Gastroesophageal sphincter (tissue), 4 donors: ENCODE measurements at places on chromosomes 7 and 10. TPM values are rescaled to one million over a fixed set of nuclear protein-coding genes. Genes with fewer than 3 reads are reported as not detected.

Gene SLC39A12
- not detected for total RNA-seq

Gene CDHR3
- total RNA-seq: 29.5 TPM

GRCh38 chr10:48476279-48476982, 128.4 kb downstream of the ARHGAP22 start:
- no peak for ATAC-seq

- ATAC-seq: peak; percentile 58
Observed at GRCh38 chr10:90288391-90288933, 569.4 kb downstream of the HTR7 start.

DNA sequence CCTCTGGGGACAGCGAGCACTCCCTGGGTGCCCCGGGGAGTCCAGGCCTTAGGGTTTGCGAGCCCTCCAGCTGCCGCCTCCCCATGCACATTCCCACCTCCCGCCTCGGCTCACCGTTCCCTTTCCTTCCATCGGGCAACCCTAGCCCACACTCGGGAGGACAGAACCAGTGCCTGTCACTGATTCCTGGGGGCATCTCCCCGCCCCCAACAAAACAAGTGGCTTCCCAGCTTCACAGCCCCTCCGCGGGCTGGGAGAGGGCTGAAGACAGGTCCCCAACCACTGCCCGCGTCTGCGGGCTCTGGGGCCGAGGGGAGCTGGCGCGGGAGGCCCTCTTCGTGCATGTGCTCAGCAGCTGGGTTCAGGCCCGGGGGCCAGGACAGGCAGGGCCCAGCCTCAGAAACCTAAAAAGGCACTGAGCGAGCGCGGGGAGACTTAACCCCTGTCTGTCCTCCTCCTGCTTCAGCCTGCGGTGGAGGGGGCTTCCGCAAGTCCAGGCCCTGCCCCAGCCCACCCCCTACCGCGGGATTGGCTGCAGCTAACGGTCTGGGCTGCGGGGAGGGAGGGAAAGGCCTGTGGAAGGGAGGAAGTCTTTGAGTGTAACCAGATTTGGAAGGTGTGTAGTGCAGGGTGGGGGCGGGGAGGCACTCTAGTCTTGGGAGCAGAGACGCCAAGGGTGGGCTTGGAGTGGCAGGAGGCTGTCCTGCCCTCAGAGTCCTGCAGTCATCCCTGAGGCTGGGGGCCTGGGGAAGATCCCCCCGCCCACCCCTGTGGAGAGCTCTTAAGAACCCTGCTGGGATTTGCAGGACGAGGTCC, 1.2 kb downstream of the FLNC start:
- peak; percentile 22 for ATAC-seq

DNA sequence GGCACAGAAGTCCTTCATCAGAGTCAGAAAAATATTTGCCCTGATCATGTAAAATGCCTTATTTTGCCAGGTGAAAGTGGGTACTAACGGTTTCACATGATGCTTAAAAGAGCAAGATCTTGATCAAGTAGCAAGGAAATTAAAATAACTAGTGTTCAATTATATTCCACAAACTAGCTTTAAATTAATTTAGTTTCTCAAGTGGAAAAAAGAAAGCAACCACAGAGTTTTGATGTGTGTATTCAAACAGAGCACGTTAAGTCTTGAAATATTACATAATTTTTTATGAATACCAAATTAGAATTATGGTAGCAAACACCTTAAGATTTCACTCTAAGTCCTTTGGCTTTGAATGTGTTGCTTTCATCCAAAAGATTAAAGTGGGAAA, 47.3 kb downstream of the PIP4K2A start:
- ATAC-seq: no peak

GRCh38 chr7:127536741-127537140, 48.7 kb downstream of the GCC1 start:
- ATAC-seq: no peak

GRCh38 chr7:55261386-55261770, 103.8 kb upstream of the LANCL2 start:
- no peak for ATAC-seq

DNA sequence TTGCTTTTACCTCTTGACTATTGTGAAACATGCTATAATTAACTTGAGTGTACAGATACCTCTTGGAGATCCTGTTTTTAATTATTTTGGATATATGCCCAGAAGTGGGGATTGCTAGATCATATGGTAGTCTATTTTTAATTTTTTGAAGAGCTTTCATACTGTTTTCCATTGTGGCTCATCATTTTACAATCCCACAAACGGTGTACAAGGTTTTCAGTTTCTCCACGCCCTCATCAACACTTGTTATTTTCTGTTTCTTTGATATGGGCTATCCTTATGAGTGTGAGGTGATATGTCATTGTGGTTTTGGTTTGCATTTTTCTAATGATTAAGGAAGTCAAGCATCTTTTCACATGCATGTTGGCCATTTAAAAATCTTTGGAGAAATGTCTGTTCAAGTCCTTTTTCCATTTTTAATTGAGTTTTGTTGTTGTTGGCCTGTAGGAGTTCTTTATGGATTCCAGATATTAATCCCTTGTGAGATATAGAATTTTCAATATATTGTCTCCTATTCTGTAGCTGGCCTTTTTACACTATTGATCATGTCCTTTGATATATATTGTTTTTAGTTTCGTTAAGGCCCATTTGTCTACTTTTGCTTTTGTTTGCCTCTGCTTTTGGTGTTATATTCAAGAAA, 7.5 kb downstream of the AGK start:
- ATAC-seq: no peak

DNA sequence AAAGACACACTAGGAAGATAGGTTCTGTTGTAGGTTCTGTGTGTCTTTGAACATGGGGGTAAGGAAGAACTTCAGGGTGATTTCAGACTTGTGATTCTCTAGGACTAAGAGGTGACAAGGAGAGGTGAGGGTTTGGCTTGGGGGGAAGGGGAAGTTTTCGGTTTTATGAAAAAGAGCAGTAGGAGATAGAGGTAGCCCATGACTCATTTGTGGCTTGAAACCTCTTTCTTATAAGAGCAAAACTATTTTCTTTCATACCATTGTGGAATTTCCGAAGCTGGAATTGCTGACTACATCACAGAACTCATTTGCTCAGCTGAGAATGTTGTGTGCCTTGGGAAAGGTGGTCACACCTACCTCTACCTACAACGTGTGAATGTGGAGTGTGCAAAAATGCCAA, 39.6 kb upstream of the IKZF1 start:
- ATAC-seq: no peak

DNA sequence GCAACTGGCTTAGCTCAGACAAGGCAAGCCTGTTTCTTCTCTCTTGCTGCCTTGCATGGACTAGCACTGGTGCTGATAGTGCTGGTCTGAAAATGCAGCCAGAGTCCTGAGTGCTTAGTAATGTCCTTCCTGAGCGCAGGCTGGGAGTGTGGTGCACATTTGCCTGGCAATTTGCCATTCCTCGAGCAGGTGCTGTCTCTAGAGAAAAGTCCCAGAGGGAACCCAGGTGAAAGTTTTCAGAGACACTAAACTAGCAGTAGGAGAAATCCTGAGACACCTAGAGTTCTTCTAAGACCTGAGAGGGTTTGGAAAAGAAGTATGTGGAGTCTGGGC, 1.9 kb downstream of the SFTPD start:
- no peak for ATAC-seq

- ATAC-seq: no peak
Observed at GRCh38 chr7:94049615-94050014, 45.5 kb upstream of the BET1 start.

- ATAC-seq: no peak
Observed at GRCh38 chr7:45180084-45180986, 22.7 kb downstream of the RAMP3 start.

- no peak for ATAC-seq
Observed at GRCh38 chr7:130441408-130441869, 623 bp upstream of the CEP41 start.

- ATAC-seq: no peak
Observed at GRCh38 chr10:70268376-70268775, 15.4 kb downstream of the NPFFR1 start.

DNA sequence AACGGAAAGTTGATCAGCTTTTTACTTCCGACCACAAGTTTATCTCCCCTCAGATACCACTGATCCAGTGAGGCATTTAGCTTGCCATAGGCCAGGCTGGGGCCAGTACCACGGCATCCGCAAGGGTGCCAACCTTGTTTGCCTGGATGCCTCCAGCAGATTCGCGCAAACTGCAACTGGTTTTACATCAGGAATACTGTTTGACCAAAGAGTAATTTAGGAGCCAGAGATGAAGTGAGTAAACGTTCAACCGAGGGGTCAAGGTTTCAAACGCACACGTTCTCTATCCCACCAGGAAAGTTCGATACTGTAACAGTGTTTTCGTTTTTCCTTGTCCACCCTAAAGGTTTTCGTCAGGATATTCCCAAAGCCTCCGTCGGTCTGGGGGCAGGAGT, 266 bp upstream of the MDFIC start:
- ATAC-seq: no peak
